Cerebellum (tissue), 4 donors: ENCODE measurements at places on chromosomes 12 and 14. TPM values are rescaled to one million over a fixed set of nuclear protein-coding genes. Genes with fewer than 3 reads are reported as not detected.
A peak's percentile ranks its signal among the peaks of the same experiment; 100 is the strongest.

GRCh38 chr12:111091051-111091450, 170.7 kb upstream of the MYL2 start:
- no peak for DNase-seq

DNA sequence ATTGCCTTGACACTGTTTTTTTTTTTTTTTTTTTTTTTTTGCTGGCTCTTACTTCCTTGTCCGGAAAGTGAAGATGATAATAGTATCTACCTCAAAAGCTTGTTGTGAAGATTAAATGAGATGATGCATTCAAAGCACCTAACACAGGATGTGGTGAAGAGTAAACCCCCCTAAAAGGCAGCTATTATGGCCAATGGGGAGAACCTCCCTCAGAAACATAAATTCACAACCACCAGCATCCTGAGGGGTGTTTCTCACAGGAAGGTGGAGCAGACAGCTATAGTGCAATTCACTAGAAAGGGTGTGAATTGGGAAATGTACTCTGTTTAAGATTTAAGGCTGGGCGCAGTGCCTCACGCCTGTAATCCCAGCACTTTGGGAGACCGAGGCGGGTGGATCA, 85.4 kb upstream of the CRY1 start:
- DNase-seq = no peak

DNA sequence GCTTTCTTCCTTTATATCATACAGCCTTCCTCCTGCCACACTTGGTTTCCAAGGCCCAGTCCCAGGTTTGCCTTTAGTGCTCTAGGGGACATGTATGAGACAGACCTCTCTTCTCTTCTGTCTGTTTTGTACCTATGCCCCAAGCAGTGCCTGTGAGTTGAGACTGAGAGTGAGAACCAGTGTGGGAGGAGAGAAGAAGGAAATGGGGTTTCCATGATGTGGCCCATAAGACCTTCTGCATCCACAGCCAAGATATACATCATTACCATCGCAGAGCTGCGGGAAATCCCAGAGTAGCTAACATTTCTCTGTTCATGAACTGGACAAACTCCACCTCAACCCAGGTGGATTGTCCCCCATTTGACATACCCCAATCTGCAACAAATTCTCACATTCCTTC, 2.8 kb downstream of the TESPA1 start:
- DNase-seq = no peak

DNA sequence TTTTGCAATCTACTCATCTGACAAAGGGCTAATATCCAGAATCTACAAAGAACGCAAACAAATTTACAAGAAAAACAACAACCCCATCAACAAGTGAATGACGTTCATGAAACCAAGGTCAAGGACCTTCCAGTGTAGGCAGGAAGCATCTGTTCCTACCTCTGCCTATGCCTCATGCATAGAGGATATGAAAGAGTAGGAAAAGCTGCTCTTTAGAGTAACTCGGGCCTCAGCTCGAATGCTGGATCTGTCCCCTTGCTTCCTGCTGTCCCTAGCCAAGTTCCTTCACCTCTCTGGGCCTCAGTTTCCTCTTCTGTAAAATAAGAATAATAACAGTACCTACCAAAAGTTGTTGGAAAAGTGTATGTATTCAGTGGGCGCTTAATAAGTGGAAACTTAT, 65.0 kb downstream of the FOXN4 start:
- no peak for DNase-seq

The TRAFD1 gene
- 36.7 TPM for total RNA-seq

GRCh38 chr12:79673354-79673753, 17.4 kb downstream of the PAWR start:
- no peak for DNase-seq

- DNase-seq = no peak
Observed at GRCh38 chr12:111086947-111087700, 166.7 kb upstream of the MYL2 start.

- DNase-seq = no peak
Observed at GRCh38 chr12:52338241-52338960, 17.2 kb upstream of the KRT83 start.

- DNase-seq = no peak
Observed at GRCh38 chr14:106013879-106014376, 487.5 kb downstream of the TMEM121 start.

- DNase-seq = no peak
Observed at GRCh38 chr12:88577537-88577936, 2.7 kb downstream of the KITLG start.

DNA sequence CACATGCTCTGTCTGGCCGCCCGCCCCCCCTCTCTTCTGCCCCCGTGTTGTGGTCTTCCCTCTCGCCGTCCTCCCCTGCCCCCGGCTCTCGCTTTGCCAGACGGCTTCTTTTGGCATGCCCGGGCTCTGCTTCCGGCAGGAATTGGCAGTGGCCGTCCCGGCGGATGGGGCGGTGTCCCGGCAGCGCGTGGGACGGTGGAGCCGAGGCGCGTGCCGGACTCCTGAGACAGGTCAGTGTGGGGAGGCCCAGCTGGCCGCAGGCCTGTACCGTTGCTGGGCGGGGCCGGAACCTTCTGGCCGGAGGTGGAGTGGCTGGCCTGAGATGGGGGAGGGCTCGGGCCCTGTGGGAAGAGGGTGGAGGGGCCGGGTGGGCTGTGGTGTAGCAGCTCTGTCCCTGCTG, 17.1 kb downstream of the KIF26A start:
- no peak for DNase-seq

The SERPINA3 gene
- total RNA-seq = 0.73 TPM

- DNase-seq = no peak
Observed at GRCh38 chr14:84288781-84289180, 1241.2 kb upstream of the FLRT2 start.

The CACNA1C gene
- total RNA-seq = 20.9 TPM

GRCh38 chr14:53952533-53952932, 4.1 kb downstream of the BMP4 start:
- no peak for DNase-seq

GRCh38 chr14:71753126-71753830, 179.0 kb upstream of the RGS6 start:
- DNase-seq = peak; percentile 84

GRCh38 chr12:30180602-30181001, 396.9 kb upstream of the TMTC1 start:
- DNase-seq = no peak

GRCh38 chr14:36973806-36974442, 198.5 kb downstream of the SLC25A21 start:
- DNase-seq = no peak

The CEBPE gene
- total RNA-seq = not detected

DNA sequence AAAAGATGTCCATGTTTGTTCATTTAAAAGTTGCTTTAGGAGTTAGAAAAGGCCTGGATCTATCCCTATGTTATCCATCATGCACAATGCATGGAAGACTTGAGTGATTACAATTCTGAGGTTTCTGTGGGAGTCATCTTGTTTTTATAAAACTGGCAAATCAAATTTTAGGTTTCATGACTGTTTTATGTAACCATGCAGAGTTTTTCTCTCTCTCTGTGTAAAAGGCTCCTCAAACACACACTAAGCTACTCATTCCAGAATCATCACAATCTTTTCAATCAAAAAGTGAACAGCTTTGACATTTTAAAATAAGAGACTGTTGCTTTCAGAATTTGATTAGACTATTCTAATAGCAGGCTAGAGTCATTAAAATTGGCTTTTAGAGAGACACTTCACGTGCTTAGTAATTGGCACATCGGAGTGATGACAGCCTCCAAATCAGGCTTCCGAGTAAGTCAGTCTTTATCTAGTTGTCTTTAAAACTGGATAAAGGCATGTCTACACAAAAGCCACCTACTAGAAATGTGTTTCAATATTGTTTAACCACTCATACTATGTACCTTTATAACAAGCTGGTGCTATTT, 31.9 kb downstream of the PRICKLE1 start:
- DNase-seq = no peak

The PGAM5 gene
- total RNA-seq = 21.9 TPM

DNA sequence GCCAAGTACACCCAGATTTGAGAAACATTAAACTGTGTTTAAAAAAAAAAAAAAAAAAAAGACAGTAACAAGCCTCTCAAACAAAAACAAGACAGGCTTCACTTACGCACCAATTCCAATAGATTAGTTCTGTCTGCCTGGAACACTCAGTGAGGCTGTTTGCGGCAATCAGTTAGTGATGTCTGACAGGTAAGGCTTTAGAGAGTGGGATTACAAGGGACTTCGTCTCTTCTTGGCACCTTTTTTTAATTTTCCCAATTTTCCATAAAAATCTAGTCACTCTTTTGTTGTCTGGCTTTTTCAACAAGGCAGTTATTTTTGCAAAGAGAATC, 79.6 kb downstream of the NCOR2 start:
- no peak for DNase-seq

The PTGDR gene
- 0.36 TPM for total RNA-seq

DNA sequence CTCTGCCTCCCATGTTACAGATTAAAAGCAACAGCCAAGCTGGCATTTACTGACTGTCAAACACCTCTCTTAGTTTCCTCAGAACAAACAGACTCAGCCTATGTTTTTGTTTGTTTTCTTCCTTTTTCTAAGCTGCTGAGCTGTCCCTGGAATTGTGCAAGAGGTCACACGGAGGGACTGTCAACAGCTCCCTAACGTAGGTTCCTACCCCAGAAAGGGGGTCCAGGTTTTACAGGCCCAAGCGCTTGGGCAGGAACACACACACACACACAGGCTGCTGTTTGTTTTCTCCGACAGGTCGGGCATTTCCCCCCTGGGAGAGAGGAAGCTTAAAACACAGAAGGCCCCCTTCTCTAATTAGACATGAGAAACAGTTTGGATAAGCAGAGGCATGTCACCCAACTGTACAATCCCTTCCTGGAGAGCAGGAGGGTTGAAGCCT, 739.6 kb upstream of the TBX3 start:
- DNase-seq = no peak

- no peak for DNase-seq
Observed at GRCh38 chr12:46628176-46628575, 197.6 kb downstream of the SLC38A4 start.

DNA sequence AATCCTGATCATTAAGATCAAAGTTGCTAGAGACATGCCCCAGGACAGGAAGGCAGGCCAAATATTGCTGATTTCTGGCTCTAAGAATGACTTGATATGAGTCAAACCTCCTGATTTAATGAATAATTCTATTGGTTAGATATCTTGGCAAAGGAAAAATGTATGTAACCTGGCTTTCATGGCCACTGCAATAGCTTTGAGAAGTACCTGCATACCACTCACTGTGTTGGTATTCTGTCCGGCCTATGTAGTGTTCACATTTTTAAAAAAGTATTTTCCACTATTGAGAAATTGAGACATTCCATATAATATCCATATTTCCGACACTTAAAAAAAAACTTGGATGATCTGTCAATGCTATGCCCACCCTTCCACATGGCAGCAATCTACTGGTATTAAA, 283.1 kb upstream of the SOX5 start:
- DNase-seq = no peak

- DNase-seq = peak; percentile 24
Observed at GRCh38 chr14:67722293-67722692, 20.6 kb downstream of the RDH12 start.

GRCh38 chr12:26028953-26029735, 70.7 kb downstream of the RASSF8 start:
- peak; percentile 39 for DNase-seq

DNA sequence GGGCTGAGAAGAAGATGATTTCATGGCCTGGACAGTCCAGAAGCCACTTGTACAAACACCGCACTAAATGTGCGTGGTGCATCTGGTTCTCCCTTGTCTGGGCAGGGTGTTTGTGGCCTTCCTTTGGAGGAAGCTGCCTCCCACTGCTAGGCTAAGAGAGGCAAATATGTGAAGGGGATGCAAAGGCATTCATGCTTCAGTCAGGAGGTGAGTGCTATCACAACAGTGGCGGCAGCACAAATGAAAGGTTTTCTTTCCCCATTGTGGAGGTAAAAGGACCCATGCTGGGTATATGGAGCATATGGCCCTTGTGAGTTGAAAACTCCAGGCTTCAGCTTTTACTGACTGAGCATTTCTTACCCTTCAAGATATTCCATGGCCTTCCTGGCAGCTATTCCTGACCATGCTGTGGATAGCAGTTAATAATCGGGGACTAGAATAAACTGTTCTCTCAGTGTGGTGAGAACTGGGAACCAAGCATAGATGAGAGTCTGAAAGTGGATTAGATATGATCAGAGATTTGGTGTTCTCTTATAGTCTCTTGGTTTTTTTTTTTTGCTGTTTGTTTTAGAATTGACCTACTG, 69.9 kb downstream of the MYRFL start:
- no peak for DNase-seq

The CNPY2 gene
- 40.0 TPM for total RNA-seq

The CISTR gene
- total RNA-seq = not detected

DNA sequence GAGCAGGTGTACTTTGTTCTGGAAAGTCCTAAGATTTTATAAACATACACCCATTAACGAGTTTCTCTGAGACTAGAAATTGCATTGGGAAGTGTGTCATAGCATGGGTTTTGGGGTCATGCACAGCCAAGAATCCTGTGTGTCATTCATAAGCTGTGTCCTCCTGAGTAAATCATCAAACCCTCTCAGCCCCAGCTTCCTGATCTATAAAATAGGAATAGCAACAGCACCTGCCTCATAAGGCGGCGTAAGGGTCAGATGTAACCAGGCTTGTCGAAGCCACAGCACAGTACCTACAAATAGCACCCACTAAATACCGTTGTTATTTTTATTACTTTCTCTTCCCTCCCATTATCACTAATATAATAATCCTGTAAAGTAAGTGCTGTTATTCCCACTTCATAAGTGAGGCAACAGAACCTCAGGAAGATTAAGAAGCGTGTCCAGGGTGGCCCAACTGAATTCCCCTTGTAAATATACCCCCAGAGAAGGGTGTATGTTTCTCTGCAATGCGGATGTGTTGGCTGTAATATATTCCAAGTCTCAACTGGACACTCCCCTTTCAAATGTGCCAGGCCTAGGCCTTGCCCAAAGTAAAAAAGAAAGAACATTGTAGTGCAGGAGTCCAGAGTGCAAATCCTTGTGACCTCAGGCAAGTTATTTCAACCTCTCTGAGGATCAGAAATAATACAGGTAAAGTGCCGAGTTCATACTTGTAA, 188.3 kb upstream of the BCL2L14 start:
- no peak for DNase-seq

GRCh38 chr12:4256043-4256826, 17.3 kb upstream of the CCND2 start:
- no peak for DNase-seq

DNA sequence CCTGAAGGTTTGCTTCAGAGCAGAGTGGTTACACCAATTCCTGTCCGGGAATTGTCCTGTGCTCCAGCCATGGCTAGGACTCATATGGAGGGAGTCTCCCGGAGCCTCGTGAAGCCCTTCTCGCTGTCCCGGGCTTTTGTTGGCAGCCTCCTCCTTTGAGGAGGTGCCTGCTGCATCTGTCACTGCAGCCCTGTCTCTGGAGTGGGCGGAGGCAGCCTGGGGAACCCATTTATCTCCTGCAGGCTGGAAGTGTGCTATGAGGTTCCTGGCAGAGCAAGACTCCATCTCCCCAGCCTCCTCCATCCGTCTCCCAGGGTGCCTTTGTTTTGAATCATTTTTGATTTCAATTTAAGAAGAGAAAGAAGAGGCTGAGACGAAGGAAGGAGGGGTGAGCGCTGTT, 355.3 kb downstream of the GLT1D1 start:
- no peak for DNase-seq

The ATF7 gene
- total RNA-seq = 16.4 TPM
